Renal pelvis (tissue), 12 donors: ENCODE measurements at places on chromosomes 7 and 10.

- DNase-seq, result no peak
These were observed 377.1 kb upstream of the DPP6 start for GRCh38 chr7:153675131-153675530.

GRCh38 chr10:57535306-57535705 is 732.4 kb downstream of the IPMK start:
- no peak for DNase-seq

DNA sequence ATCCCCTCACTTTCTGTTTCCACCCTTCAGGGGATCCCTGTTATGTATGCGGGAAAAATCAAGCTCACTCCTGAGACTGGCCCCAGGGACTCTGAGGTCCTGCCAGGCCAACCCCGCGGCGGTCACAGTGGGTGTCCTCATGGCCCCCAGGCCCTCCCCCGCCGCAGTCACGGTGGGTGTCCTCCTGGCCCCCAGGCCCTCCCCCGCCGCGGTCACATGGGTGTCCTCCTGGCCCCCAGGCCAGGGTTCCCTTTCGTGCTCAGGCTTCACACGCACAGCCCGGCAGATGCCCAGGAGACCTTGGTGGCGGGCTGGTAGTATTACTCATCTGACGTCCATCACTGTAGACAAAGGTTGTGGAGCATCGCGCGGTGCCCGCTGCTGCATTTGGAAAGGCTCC is 491.0 kb upstream of the FOXK1 start:
- no peak for DNase-seq

DNA sequence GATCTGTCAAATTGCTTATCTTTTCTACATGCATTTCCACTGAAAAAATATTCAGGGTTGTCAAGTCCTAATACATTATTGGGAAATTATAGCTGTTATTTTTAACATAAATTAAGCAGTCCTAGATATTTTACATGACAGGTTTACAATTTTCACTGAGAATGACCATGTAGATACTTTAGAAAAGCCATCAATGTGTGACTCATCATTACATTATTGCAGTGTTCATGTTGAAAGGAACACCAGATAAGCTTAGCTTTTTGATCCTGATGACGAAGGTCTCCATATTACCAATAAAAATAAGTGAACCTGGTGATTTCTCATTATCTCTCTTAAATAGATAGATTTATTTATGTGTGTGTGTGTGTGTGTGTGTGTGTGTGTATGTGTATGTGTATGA is 529.5 kb upstream of the PCDH15 start:
- no peak for DNase-seq

DNA sequence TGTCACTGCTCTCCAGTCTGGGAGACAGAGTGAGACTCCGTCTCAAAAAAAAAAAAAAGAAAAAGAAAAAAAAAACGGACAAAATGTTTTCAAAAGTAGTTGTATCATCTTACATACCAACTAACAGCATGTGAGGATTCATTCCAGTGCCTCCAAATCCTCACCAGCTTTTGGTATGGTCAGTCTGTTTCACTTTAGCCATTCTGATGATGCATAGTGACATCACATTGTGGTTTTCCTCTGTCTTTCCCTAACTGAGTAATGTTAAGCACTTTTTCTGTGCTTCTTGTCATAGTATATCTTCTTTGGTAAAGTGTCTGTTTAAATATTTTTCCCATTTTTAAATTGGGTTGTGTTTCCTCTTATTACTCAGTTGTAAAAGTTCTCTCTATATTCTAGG is 251.4 kb upstream of the CTBP2 start:
- no peak for DNase-seq

- DNase-seq, result no peak
These were observed 194.2 kb downstream of the SNX13 start for GRCh38 chr7:17746020-17746530.

- no peak for DNase-seq
These were observed 86.0 kb downstream of the SAMD9 start for GRCh38 chr7:93031795-93032194.

GRCh38 chr10:24944512-24945255 is 7.7 kb downstream of the PRTFDC1 start:
- DNase-seq, result no peak

- no peak for DNase-seq
These were observed 3.9 kb upstream of the CD36 start for GRCh38 chr7:80634505-80634904.

DNA sequence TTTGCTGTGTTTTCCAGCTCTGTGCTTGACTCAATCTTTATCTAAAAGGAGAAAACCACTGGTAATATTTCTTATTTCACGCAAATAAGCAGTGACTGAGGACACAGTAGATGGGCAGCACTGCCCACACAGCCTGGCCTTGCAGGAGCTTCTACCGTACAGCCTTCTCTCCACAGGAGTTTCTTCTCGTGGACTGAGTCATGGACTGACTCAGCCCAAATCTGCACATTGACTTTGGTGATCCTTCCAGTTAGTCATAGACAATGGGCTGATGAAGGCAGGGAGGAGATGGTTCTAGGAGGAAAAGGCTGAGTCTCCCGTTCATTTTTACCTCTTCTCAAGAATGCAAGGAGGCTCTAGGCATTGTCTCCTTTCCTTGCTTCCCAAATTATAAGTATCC is 200.7 kb downstream of the RAPGEF5 start:
- DNase-seq, result no peak

DNA sequence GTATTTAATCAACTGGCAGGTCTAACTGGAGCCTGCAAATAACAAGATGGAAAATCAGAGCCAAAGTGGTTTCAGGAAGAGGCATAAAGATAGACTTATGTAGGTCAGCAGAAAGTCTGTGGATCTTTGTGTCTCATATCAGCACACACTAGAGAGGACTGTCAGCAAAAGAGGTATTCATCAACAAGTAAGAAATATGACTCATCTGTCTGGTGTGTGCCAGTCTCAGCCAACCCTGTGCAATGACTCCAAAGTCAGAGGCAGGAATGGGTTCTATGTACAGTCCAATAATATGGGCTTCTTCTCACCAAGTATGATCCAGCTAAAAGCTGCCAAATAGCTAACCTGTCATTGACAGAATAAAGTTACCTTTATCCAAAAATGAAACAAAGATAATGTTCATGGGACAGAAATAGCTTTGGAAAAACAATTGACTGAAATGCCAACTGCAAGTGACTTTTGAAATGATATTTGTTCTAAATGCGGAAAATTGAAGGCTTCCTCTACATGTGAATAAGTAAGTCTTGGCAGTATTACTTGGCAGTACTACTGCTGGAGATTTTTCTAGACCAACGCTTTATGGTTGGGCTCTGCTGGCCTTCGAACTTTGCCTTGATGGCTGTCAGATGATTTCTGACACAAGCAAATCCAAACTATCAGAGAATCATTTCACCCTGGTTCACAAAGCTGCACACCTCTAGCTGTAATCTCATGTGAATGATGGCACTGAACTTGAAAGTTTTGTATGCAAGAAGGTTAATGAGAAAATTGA is 272.3 kb upstream of the SEMA3C start:
- no peak for DNase-seq

DNA sequence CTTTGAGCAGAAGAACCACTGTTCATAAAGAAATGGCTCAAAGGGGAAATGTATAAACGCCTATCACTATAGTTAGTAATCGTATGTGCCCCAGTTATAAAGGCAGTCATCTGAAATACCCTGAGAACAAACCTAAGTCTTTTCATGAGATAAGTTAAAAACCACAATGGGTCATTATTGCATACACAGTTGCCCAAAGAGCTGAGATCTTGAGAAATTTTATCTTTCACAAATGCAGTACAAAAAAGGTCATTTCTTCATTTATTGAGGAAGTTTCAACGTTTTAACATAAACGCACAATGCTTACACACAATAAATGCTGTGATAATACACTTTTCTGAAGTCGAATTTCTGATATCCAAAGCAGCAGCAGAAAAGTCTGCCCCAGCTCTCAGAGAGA is 114.4 kb downstream of the MICU1 start:
- DNase-seq, result no peak
